ENCODE measurements at places on chromosomes 7 and 10.

GRCh38 chr10:77332256-77332655 lies 305.4 kb downstream of the KCNMA1 start:
- DNase-seq = no peak

- DNase-seq = no peak
Observed at GRCh38 chr7:109696723-109697122, 1127.0 kb downstream of the DNAJB9 start.

DNA sequence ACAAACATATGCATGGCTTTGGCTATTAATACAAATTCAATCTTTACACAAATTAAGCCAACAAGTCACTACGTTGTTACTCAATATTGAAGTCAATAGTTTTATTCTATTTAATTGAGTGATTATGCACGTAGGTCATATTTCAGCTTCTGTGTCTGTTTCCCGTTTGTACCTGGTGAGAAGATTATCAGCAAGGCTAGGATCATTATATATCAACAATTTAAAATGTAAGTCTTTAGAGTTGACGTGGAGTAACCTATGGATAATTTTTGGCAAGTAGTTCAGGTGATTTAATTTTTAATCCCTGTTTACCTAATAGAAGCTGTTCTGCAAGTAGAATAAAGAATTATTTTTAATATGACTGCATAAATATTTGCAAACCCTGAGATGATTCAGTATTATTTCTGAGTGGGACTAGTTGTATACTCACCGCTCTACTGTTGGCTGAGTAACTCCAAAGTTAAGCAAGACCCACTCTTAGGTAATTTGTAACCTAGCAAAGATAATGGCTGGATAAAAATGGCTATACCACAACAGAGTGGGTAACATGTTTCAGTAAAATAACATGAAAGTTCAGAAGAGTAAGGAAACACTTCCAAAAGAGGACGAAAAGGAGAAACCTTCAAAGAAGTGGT lies 161.0 kb downstream of the HGF start:
- no peak for DNase-seq

DNA sequence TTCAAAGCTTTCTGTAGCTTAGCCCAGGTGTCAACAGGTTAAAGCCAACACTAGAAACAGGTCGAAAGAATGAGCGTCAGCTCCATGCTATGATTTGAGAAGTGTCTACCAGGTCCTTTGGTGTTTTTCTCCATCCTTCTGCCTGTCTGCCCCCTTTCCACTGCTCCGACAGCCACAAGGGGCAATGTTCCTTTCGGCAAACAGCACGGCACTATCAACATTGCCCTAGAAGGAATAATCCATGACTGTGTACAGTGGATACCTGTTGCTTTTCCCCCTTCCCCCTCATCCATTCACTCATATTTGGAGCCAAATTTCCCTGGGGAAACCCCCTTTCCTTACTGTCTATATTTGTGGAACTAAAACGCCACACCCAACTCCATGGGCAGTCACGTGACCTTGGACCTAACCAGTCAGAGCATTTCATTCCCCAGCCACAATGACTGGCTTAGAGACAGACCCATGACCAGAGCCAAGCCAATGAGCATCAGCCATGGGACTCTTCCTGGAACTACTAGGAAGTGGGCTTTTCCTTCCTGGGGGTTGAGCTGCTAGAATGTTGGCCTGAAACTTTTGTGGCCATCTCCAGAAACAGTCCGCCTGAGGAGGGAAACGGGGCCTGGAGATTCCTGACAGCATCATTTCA lies 51.5 kb downstream of the AFAP1L2 start:
- peak; percentile 28 for DNase-seq

- DNase-seq = no peak
Observed at GRCh38 chr7:155322530-155322929, 24.9 kb downstream of the INSIG1 start.

GRCh38 chr10:68897336-68897741 lies 3.8 kb upstream of the DDX50 start:
- DNase-seq = peak; percentile 72

- no peak for DNase-seq
Observed at GRCh38 chr10:131391936-131392335, 80.4 kb upstream of the TCERG1L start.

- DNase-seq = peak; percentile 64
Observed at GRCh38 chr7:134724606-134725005, 54.8 kb upstream of the CALD1 start.

- no peak for DNase-seq
Observed at GRCh38 chr7:130909881-130910672, 176.1 kb upstream of the KLF14 start.

- DNase-seq = no peak
Observed at GRCh38 chr10:48296576-48297098, 9.8 kb upstream of the MAPK8 start.

DNA sequence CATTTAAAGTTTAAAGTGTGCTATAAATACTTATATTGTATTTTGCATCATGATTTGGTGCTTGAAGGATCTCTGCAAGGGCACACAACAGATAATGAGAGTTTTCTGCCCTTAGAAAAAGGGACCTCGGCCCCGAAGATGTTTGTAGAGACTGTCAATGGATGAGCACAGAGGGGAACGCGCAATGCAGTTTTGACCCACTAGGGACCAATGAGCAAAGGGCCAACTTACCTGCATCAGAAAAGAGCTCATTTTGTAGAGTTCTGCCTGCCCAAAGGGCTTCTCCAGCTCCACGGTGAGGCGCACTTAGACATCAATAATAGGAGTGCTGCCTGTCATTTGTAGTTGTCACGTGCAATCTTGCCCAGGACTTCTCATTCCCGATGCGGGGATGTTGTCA lies 91.1 kb downstream of the BUB3 start:
- DNase-seq = peak; percentile 6

All from NAMALWA (cell line).